LHCN-M2 (cell line): ENCODE measurements at places on chromosomes 4 and X. TPM values are rescaled to one million over a fixed set of nuclear protein-coding genes. Genes with fewer than 3 reads are reported as not detected.

- no peak for DNase-seq
These were observed 20.4 kb upstream of the MAPK10 start for GRCh38 chr4:86380181-86380724.

- no peak for DNase-seq
These were observed 140.2 kb upstream of the TBL1X start for GRCh38 chrX:9324676-9325075.

GRCh38 chrX:133634416-133634815 is 219.1 kb upstream of the GPC4 start:
- DNase-seq = no peak

- no peak for DNase-seq
These were observed 9.2 kb downstream of the HNRNPH2 start for GRCh38 chrX:101417190-101417589.

GRCh38 chr4:176988226-176988625 is 195.5 kb upstream of the VEGFC start:
- peak; percentile 98 for DNase-seq

DNA sequence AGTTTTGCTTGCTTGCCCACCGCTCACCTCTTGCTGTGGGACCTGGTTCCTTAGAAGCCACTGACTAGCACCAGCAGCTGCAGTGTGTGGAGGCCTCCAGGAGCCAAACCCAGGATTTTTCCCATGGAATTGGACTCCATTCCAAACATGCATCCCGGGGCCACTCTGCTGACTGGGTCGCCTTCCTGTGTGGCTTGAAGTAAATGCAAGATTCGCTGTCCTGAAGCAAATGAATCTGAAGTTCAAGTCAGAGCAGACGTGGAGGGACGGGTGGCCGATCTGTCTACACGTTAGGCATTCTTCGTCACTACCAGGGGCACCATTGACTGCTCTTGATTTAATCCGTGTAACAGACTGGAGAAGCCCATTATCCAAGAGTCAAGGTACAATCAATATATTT is 109.0 kb downstream of the SHOX start:
- no peak for DNase-seq

DNA sequence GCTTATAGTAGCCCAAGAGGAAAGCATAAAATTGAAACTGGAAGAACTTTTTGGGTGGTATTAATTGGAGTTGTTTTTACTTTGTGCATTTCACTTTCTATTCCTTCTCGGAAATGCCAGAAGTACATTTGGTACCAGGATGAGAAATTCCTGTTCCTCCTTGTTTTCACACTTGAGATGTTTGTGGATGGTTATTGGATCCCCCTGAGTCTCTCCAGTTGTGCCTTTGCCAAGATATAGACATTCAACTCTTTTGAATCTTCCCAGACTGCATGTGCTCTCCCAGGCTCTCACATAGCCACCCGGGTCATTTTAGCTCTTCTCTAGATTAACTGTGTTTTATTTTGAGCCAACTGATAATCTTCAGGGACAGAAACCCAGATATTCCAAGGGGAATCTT is 120.5 kb downstream of the AFF1 start:
- peak; percentile 35 for DNase-seq

DNA sequence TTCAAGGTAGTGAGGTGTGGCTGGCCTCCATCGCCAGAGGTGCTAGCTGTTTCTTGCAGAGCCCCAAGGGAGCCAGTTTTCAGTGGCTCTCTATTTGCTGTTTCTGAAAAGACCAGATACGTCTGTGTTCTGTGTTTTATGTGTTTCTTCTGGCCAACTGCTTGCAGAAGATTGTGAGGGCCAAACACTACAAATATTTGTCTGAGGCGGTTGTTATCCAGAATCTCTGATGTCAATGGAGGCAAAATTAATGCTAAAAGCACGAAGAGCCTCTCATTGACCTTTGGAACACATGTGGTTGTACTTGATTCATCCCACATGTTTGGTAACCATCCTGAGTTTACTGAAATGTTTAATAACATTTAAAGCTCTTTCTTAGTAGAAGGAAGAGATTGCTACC is 113.9 kb downstream of the CT47B1 start:
- no peak for DNase-seq

DNA sequence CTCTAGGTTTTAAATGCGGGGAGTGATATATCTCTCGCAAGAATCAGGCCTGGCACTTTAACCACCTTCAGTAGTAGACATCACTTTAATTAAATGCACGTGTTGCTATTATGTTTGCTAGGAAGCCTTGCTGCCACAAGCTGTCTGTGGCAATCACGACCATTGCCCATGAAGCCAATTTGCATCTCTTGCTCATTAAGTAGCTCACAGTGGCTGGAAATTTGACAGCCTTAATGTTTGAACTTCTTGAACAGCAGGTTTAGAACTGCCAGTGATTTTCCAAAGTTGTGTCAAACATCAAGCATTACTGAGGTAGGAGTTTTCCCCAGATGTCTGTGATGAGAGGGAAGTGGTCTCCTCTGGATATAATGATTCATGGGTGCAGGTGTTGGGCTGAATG is 642.3 kb upstream of the CPEB2 start:
- no peak for DNase-seq

DNA sequence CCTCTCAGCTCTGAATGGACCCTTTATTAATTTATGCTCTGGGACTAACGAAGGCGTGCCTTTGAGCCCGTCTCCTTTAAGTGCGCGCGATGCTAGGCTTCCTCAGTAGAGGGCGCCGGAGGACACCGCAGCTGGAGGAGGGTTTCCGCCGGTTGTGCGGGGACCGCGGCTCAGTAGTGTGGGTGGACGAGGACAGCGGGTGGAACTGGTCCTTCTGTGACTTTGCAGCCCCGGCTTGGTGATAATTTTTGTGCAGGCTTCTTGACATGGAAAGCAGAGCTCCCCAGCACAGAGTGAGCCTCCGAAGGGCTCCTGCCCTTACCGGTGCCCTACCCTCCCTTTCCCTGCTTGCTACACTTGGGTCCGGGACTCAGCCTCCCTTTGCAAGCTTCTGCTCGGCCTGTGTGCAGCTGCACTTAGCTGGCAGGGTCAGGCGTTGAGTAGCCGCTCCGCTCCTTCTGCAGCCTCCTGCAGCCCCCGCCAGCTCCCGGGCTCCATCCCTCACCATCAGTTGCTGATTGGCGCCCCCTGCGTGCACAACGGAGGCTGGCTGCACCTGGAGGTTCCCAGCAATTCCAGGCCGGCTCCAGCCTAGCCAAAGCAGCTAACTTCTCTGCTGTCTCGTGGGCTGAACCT is 26.8 kb upstream of the BOD1L1 start:
- DNase-seq = peak; percentile 72

DNA sequence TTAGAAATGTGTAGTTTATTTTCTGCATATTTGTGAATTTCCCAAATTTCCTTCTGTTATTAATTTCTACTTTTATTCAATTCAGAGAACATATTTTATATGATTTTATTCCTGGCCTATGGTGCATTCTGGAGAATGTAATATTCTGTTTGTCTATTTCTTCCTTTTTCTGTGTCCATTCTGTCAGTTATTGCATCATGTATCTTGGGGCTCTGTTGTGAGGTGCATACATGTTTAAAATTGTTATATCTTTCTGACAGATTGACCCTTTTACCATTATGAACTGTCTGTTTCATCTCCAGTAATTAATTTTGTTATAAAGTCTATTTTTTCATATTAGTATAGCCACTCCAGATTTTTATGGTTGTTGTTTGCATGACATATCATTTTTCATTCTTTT is 96.9 kb upstream of the CITED1 start:
- DNase-seq = no peak

DNA sequence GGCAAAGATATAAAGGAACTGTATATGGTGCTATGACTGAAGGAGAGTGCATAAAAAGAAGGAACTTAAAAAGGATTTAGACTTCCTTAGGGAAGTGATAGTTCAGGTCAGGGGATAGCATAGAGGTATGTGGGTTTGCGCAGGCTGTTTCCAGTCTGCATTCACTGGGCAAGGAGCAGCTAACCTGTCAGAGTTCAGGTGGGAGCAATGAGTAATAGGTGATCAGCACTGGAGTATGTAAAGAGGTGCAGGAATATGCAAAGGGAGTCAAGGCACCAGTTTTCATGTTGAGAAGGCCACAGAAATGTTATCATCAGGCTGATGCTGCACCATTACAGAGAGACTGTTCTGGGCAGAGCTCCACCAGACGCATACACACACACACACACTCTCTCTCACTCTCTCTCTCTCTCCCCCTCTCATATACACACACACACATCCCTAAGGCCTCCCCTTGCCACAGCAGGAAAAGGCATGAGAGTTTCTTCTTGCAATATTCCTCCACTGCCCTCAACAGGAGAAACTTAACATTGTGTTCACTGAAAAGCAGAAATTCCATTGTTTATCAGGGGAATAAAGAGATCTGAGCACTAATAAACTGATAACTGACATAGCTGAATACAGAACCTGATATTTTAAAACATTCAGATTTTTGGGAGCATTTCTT is 256.4 kb upstream of the GRID2 start:
- DNase-seq = peak; percentile 0

- DNase-seq = peak; percentile 86
These were observed 42.3 kb upstream of the FAT1 start for GRCh38 chr4:186765673-186766546.

DNA sequence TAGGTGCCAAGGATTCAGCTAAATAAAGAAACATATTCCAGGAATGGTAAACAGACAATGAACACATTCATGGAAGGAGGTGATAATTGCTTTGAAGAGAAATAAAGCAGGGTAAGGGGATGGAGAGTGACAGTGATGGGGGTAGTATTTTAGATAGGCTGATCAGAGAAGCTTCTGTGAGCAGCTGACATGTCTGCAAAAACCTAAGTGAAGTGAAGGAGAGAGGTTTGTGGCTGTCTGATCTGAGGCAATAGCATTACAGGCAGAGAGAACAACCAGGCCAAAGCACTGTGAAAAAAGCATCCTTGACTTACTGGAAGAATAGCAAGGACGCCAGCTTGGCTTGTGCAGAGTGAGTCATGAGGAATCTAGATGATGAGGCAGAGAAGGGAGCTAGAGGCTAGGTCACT is 271.9 kb upstream of the GATB start:
- DNase-seq = peak; percentile 20

GRCh38 chrX:68868902-68869800 is 40.3 kb downstream of the EFNB1 start:
- no peak for DNase-seq

- DNase-seq = peak; percentile 27
These were observed 691 bp downstream of the MAGED1 start for GRCh38 chrX:51893931-51894696.

GRCh38 chr4:1752284-1753041 is 31.1 kb downstream of the TACC3 start:
- no peak for DNase-seq

GRCh38 chrX:29172880-29173279 is 585.6 kb downstream of the IL1RAPL1 start:
- peak; percentile 8 for DNase-seq

- DNase-seq = no peak
These were observed 5.4 kb downstream of the PGK1 start for GRCh38 chrX:78109458-78109857.

GRCh38 chr4:173505924-173506518 is 24.0 kb downstream of the HAND2 start:
- DNase-seq = peak; percentile 44

GRCh38 chr4:185394568-185395237 is 1.0 kb downstream of the LRP2BP start:
- no peak for DNase-seq

DNA sequence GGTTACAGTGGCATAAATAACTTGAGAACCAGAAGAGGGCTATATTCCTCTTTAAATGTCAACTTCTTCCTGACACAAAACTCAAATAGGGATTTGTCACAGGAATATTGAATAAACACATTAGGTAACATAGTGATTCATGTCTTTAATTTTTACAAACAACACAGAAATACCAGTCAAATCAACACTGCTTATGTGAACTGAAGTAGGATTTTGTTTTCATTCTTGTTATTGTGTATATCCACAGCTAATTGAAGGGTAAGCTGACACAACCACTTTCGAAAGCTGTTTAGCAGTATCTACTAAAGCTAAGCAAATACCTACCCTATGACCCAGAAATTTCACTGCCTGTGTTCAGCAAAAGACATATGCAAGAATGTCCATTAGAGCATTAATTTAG is 120.4 kb upstream of the EOLA2 start:
- DNase-seq = no peak

DNA sequence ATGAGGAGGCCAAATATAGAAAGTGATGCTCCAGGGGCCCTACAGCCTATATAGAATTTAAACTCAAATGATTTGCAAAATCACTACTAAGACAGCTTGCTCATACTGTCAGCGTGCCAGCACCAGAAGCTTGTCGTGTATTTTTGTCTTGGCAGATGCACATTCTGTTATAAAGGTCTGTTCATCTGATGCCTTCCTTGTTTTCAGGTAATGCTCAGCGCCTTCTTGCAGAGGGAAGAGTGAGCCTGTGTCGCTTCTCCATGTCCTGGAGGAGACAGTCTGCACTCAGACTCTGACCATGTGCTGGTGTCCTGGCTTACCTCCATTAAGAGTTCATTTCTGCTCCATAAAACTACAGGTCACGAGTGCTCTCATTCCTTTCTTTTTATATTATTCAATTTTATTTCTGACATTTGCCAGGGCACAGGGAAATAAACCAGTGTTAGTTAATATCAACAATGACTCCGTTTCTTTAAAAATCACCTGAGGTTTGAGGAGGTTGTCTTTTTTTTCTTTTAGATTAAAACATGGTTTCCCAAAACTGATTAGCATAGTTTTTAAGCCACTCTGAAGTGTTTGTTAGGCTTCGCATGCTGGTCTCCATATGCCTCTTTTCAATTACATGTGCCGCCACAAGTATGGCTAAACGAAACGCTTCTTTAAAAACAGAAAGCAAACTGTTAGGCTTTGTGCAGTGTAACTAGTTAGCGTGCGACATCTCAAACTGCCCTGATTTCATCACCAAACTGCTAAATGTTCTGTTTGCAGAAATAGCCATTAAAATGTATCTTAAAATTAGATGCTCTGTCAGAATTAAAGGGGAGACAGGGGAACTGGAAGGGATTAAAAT is 215.2 kb upstream of the GK2 start:
- DNase-seq = no peak

DNA sequence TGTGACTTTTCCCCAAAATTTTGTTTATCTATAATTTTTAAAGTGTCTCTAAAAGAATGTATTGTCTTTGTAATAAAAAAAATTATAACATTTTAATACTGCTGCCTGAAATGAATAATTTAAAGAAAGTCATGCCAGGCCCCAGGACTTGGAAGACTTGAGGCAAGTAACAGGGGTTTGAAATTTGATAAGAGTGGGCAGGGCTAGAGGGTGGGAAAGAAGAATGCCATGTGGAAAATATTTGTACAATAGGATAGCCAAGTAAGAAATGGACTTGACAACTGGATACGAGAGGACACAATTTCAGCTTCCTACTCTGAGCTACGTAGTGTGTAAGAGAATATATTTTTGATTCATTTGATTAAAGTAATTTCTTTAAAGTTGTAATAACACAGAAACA is 36.9 kb upstream of the ANKRD50 start:
- DNase-seq = no peak

- peak; percentile 53 for DNase-seq
These were observed 38.8 kb downstream of the GAB1 start for GRCh38 chr4:143375326-143376073.

- no peak for DNase-seq
These were observed 57.6 kb upstream of the UBQLN2 start for GRCh38 chrX:56505866-56506265.

Gene MAGEA6
- not detected in 2 replicates for total RNA-seq

Gene OPRPN
- not detected in 2 replicates for total RNA-seq

Gene C4orf33
- 12.1 and 14.6 TPM in 2 replicates for total RNA-seq

Gene L1CAM
- 0.29 and 2.1 TPM in 2 replicates for total RNA-seq

Gene DDX53
- not detected in 2 replicates for total RNA-seq

Gene USP51
- 0.77 and 1.0 TPM in 2 replicates for total RNA-seq

Gene GRXCR1
- not detected in 2 replicates for total RNA-seq

Gene SLITRK2
- not detected in 2 replicates for total RNA-seq

Gene CFI
- 0.83 and 0.98 TPM in 2 replicates for total RNA-seq

Gene NPFFR2
- not detected in 2 replicates for total RNA-seq

Gene ANXA10
- 0.34 TPM in 1 of 2 replicates, not detected in the other for total RNA-seq

Gene FGB
- total RNA-seq = not detected in 2 replicates

Gene ZGRF1
- 14.9 and 17.4 TPM in 2 replicates for total RNA-seq

Gene ARHGAP36
- not detected in 2 replicates for total RNA-seq
